Hepatocyte (in vitro differentiated cells): ENCODE measurements at places on chromosomes 13 and 19. TPM values are rescaled to one million over a fixed set of nuclear protein-coding genes. Genes with fewer than 3 reads are reported as not detected.

DNA sequence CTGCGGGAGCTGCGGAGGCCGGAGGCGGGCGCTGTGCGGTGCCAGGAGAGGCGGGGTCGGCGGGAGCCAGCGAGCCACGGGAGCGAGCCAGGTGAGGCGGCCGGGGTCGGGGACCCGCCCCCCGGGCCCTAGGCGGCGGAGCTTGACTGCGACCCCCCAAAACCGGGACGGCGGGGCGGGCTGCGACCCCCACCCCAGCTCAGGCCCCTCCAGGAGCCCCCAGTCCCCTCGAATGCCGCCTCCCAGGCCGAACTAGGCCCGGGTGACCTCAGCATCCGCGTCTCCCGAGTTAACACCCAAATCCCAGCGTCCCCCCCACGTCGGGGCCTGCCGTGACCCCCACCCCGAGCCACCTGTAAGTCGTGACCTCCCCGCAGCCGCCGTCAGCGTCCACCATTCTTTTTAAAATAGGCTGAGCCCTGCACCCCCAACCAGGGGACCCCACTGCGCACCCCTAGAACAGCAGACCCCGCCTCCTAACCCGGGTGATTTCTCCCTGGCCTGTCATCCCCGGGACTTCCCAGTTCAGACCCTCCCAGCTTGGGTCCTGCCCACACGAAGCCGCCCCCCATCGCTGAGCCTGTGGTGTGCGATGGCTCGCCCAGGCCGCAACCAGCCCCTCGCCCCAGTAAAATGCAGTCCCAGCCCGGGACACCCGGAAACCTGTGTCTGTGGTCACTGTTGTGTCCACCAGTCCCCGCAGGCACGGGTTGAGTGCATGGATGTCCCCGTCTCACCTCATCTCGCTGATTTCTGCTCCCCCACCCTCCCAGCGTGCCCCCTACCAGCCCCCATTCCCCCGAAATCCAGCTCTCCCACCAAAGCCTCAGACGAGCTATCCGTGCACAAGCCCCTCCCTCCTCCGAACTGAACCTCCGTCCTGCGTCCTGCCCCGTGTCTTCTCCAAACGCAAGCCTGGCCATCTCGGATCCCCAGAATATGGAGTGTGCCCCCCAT, 551 bp downstream of the FZR1 start:
- H3K4me1 ChIP-seq, result peaks cover 10% of the 10 kb centered on the region
- peak; percentile 50 for DNase-seq
- H3K36me3 ChIP-seq, result no peaks in the 10 kb centered on the region

GRCh38 chr13:80649274-80649673, 308.3 kb upstream of the SPRY2 start:
- H3K27me3 ChIP-seq, result no peaks in the 10 kb centered on the region
- no peaks in the 10 kb centered on the region for H3K36me3 ChIP-seq
- no peak overlapping the region for H3K27ac ChIP-seq

GRCh38 chr13:99496184-99497142, 4.8 kb upstream of the TM9SF2 start:
- no peak overlapping the region for H3K4me3 ChIP-seq
- H3K36me3 ChIP-seq, result no peaks in the 10 kb centered on the region
- peaks cover 6% of the 10 kb centered on the region for H3K4me1 ChIP-seq
- no peak for DNase-seq
- no peak overlapping the region for H3K27ac ChIP-seq
- no peaks in the 10 kb centered on the region for H3K27me3 ChIP-seq

DNA sequence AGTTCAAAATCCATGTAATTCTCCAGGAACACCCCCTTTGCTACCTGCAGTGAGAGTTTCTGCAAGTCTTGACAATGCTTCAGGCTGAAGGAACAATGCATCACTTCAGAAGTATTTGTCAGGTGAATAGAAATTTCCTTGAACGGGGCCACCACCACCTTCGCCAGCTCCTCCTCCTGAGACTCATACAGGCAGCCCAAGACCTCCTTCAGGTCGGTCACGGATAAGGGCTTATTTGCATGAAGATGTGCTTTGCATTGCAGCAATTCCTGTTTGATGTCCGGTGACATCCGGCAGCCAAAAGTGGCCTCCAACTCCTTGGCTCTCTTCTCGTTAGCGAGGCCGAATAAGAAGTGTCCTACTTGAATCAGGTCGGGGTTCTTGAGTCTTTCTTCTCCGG, 8.4 kb downstream of the NLRP7 start:
- H3K27me3 ChIP-seq, result no peaks in the 10 kb centered on the region
- H3K4me3 ChIP-seq, result no peak overlapping the region
- DNase-seq, result no peak
- no peaks in the 10 kb centered on the region for H3K36me3 ChIP-seq

DNA sequence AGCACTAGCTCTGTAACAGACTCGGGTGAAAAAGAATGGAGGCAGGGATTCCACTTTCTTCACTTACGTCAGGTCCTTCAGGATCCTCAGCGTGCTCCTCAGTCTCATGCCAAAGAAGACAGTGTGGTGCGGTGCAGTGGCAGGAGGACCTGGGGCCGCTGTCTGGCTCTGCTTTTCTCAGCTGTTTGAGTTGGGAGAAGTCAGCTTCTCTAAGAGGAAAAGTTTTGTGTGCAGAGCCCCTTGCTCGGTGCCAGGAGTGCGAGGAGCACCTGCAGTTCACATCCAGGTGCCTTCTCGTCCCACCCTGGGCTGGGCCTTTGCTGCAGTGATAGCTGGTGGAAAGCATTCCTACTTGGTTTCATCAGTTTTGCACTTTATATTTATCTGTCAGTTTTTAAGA, 77.9 kb upstream of the TEX29 start:
- H3K4me1 ChIP-seq, result peaks cover 2% of the 10 kb centered on the region
- no peak for DNase-seq
- no peaks in the 10 kb centered on the region for H3K36me3 ChIP-seq
- H3K4me3 ChIP-seq, result no peak overlapping the region
- H3K27me3 ChIP-seq, result no peaks in the 10 kb centered on the region

GRCh38 chr13:41942462-41943094, 18.3 kb downstream of the VWA8 start:
- H3K27me3 ChIP-seq, result no peaks in the 10 kb centered on the region
- no peak overlapping the region for H3K4me3 ChIP-seq
- H3K27ac ChIP-seq, result no peak overlapping the region
- DNase-seq, result peak; percentile 52

DNA sequence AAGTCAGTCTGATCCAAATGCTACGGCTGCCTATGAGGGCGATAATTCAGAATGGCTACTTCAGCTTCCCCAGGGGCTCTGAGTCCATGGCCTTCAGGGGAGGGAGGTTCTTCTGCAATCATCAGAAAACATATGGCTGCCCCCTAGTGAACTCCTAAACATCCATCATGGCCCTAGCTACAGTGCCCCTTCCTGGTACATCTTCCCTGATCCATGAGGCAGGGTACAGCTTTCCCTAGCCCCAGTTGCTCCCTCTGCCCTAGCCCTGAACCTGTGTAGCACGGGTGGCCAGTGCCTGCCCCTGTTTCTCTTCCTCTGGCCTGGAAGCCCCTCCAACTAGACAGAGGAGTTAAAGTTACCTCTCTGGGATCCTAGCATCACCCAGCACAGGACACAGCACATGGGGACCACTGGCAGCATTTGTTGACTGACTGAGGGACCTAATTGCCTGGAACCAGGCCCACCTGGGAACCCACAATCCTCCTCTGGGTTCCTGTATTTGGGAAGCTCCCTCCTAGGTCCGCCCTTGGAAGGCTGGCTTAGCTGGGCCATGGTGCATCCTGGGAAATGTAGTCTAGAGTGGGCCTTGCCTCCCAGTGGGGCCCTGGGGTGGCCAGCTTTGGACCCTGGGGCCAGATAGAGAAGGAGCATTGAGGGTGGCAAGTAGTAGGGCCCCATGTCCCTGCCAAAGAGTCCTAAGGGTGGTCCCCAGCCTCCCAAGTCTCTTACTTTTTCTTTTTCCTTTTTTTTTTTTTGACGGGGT, 17.7 kb upstream of the SEMA6B start:
- no peaks in the 10 kb centered on the region for H3K36me3 ChIP-seq
- no peak overlapping the region for H3K27ac ChIP-seq
- H3K4me1 ChIP-seq, result peaks cover 13% of the 10 kb centered on the region

DNA sequence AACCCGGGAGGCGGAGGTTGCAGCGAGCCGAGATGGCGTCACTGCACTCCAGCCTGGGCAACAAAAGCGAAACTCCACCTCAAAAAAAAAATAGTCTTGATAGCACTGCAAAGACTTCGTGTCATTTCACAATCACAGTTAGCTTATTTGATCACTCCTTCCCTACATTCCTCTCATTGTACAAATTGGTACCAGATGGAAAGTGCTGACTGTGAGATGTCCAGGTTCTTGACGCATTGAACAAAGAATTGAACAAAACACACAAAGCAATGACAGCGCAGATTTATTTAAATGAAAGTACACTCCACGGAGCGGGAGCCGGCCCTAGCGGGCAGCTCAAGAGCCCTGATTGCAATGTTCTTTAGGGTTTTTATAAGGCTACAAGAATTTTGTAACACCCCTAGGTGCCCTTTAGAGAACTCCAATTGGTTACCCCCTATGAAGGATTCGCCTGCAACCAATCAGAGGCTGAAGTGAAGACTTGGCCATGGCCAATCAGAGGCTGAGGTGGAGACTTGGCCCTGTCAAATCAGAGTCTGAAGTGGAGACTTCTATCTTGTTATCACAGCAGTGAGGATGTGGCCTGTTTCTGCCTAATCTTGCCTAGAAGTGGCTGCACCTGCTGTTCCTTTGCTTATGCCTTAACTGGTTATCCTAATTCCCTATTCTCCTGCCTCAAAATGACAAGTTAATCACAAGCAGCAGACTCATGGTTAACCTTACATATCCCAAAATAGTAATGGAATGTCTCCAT, 16.7 kb downstream of the ZNF556 start:
- H3K4me3 ChIP-seq, result no peak overlapping the region
- no peaks in the 10 kb centered on the region for H3K27me3 ChIP-seq
- no peak for DNase-seq
- no peak overlapping the region for H3K27ac ChIP-seq

Gene MBNL2
- 27.4 and 33.8 TPM in 2 replicates for polyA plus RNA-seq

Gene ZNF66
- 4.6 and 5.5 TPM in 2 replicates for polyA plus RNA-seq

Gene MIDN
- 94.6 and 98.4 TPM in 2 replicates for polyA plus RNA-seq

- H3K4me1 ChIP-seq, result no peaks in the 10 kb centered on the region
- no peak for DNase-seq
- H3K36me3 ChIP-seq, result no peaks in the 10 kb centered on the region
- H3K4me3 ChIP-seq, result no peak overlapping the region
Observed at GRCh38 chr19:46049597-46049996, 8.8 kb upstream of the IGFL4 start.

DNA sequence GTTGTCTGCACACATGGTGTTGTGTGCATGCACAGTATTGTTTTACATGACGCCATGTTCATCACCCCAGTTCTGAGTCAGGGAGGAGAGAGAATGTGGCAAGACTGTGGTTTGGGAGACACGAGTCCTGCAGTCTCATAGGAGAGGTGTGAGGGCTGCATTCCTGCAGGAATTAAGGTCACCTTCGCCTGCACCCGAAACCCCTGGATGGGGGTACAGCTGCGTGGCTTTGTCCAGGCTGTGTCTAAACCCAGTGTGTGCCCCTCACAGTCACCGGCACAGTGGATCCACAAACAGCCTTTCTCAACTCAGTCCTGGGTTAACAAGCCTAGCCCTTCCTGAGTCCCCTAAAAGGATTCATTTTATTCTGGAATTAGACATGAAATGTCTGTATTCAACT, 5.7 kb downstream of the ADPRHL1 start:
- no peak overlapping the region for H3K27ac ChIP-seq
- no peaks in the 10 kb centered on the region for H3K27me3 ChIP-seq
- no peaks in the 10 kb centered on the region for H3K4me1 ChIP-seq
- no peaks in the 10 kb centered on the region for H3K36me3 ChIP-seq

DNA sequence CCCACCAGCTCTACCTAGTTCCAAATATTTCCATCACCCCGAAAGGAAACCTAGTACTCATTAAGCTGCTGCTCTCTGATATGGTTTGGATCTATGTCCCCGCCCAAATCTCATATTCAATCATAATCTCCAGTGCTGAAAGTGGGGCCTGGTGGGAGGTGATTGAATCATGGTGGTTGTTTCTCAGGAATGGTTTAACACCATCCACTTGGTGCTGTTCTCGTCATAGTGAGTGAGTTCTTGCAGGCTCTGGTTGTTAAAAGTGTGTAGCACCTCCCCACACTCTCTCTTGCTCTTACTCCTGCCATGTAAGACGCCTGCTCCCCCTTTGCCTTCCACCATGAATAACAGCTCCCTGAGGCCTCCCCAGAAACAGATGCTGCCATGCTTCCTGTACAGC, 43.4 kb upstream of the MED4 start:
- H3K4me3 ChIP-seq, result no peak overlapping the region
- no peaks in the 10 kb centered on the region for H3K27me3 ChIP-seq
- no peak overlapping the region for H3K27ac ChIP-seq

DNA sequence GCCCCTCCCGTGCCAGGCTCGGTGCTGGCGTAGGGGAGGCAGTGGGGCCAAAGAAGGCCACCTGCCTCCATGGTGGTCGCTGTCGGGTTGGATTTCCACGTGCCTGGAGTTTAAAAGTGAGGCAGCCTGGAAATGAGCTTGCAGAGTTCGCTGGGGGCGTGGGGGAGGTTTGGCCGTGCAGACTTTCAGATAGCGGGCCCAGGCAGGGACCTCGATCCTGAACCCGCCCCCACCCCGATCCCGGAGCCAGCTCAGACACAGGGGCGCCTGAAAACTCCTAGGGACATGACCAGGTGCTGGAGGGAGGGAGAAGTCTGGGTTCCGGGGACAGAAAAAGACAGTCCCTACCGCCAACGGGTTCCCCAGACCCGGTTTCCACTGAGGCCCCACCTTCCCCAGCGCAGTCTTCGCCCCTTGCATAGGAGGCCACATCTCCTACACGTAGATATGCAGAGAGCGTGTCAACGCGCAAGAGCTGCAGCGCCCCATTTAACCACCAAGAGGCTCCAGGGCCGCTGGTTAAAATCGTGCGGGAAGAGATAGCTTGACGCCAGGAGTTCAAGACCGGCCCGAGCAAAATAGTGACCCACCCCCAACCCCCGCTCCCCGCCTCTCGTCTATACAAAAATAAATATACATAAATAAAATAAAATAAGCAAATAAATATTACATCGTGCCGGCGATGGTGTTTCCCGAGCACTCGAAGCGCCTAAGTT, 8.5 kb downstream of the CCDC8 start:
- DNase-seq, result peak; percentile 85
- H3K4me1 ChIP-seq, result peaks cover 42% of the 10 kb centered on the region
- no peaks in the 10 kb centered on the region for H3K27me3 ChIP-seq
- H3K27ac ChIP-seq, result peak overlapping the region; percentile 96
- no peaks in the 10 kb centered on the region for H3K36me3 ChIP-seq
